ENCODE measurements at places on chromosomes 2 and 18. TPM values are rescaled to one million over a fixed set of nuclear protein-coding genes. Genes with fewer than 3 reads are reported as not detected.

SP9 gene
- not detected for total RNA-seq

POLE4 gene
- 42.5 TPM for total RNA-seq

EFHD1 gene
- 8.8 TPM for total RNA-seq

- no peak overlapping the region for H3K4me3 ChIP-seq
- H3K27me3 ChIP-seq = no peaks in the 10 kb centered on the region
- H3K36me3 ChIP-seq = no peaks in the 10 kb centered on the region
- no peaks in the 10 kb centered on the region for H3K4me1 ChIP-seq
- no peak for DNase-seq
- H3K27ac ChIP-seq = no peak overlapping the region
Observed at GRCh38 chr2:234710587-234710986, 213.7 kb upstream of the ARL4C start.

- H3K4me3 ChIP-seq = no peak overlapping the region
- no peak overlapping the region for H3K27ac ChIP-seq
- no peak for DNase-seq
- no peaks in the 10 kb centered on the region for H3K4me1 ChIP-seq
Observed at GRCh38 chr2:86291328-86291662, 46.1 kb downstream of the REEP1 start.

Data from activated naive CD8-positive, alpha-beta T cell treated with anti-CD3 and anti-CD28 coated beads, Interleukin-2, amount 10 ng/mL, durations not matched to agents 7 days and 5 days (primary cell).